Islet precursor cell (in vitro differentiated cells): ENCODE measurements at places on chromosomes 4 and X.

- DNase-seq: no peak
These were observed 46.2 kb downstream of the PDS5A start for GRCh38 chr4:39931441-39931901.

DNA sequence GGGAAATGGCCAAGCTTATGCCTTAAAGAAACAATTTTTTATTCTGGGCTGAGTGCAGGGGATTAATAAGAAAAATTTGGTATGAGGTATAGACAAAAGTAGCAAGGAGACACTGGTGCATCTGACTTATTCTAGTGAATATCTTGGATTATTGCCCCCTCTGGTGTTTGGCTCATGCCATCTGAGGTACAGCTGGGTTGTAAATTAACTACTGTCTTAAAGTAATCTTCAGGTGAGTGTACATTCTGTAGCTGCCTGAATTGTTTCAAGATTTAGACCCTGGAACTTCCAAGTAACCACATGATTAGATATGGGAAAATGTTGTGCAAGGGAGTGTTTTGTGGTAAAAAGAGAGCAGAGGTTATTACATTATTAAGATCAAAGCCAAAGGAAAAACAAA is 988.7 kb downstream of the FAM133A start:
- DNase-seq: no peak

GRCh38 chrX:46961574-46962283 is 49.5 kb downstream of the JADE3 start:
- DNase-seq: no peak

DNA sequence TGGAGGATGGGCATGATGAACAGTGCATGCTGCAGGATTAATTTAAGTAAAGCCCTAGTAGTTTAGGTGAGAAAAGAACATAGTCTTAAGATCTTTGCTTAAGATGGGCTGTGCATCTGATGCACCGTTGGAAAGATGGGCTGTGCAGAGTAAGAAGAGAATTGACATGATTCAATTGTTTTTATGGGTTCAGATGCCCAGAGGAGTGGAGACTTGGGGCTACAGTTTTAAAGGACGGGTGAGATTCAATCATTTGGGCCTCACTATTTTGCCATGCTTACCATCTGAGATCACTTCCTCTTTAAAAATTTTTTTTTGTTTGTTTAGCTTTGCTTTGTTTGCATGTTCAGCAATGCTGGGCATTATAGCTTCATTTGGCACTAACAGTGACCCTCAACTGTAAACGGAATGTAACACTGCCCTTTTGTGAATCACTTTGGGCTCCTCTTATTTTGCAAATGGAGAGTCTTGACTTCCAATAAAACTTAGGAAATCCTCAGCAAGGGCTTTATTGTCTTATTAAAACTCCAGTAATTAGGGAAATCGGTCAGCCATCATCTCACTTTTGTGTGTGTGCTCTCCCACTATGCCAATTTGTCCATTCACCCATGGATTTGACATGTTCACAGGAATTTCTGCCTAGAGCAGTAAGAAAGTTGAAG is 216.1 kb upstream of the TLL1 start:
- no peak for DNase-seq

DNA sequence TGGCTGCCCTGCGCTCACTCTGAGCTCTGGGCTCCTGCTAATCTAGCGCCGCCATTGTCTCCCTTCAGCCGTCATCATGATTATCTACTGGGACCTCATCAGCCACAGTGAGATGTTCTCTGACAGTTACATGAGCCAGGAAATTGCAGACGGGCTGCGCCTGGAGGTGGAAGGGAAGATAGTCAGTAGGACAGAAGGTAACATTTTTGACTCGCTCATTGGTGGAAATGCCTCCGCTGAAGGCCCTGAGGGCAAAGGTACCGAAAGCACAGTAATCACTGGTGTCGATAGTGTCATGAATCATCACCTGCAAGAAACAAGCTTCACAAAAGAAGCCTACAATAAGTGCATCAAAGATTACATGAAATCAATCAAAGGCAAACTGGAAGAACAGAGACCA is 21.8 kb upstream of the PIN4 start:
- no peak for DNase-seq
